Placental pericyte (primary cell): ENCODE measurements at places on chromosomes 1 and 21. TPM values are rescaled to one million over a fixed set of nuclear protein-coding genes. Genes with fewer than 3 reads are reported as not detected.

The B4GALT2 gene
- 73.1 and 133 TPM in 2 replicates for total RNA-seq

The CELA3A gene
- total RNA-seq: not detected in 2 replicates

The TNFRSF1B gene
- 14.2 and 53.8 TPM in 2 replicates for total RNA-seq

The KCNE2 gene
- total RNA-seq: 0.14 TPM in 1 of 2 replicates, not detected in the other

The CELA2A gene
- 0.44 TPM in 1 of 2 replicates, not detected in the other for total RNA-seq

The SLC2A5 gene
- total RNA-seq: 0.86 and 2.6 TPM in 2 replicates

The TSPAN2 gene
- total RNA-seq: not detected in 2 replicates

The CD84 gene
- total RNA-seq: 0.14 TPM in 1 of 2 replicates, not detected in the other

The FCRL2 gene
- not detected in 2 replicates for total RNA-seq

The HES3 gene
- total RNA-seq: not detected in 2 replicates

The CHODL gene
- total RNA-seq: under 0.01 and 5.6 TPM in 2 replicates
